NCI-H226 (cell line): ENCODE measurements at places on chromosomes 5 and 9.
A peak's percentile ranks its signal among the peaks of the same experiment; 100 is the strongest.

DNA sequence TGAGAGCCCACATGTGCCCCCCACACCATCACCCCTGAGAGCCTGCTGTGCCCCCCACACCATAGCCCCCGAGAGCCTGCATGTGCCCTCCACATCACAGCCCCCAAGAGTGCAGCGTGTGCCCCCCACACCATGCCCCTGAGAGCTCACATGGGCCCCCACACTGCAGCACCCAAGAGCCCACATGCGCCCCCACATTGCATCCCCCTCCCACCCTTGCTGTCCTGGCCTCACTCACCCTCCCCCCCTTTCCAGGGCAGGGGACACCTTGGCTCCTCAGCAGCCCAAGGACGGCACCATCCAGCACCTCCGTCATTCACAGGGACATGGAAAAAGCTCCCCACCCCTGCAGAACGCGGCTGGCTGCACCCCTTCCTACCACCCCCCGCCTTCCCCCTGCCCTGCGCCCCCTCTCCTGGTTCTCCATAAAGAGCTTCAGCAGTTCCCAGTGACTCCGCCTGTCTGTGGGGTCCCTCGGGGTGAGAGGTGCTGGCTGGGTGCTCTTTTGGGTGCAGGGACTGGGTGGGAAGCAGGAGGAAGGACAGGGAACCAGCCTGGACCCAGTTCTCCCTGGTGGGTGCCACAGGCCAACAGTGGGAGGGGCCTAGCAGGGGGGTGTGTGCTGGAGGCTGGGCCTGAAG lies 5.0 kb downstream of the LCN1 start:
- DNase-seq: no peak

GRCh38 chr9:38296807-38297206 lies 95.7 kb upstream of the ALDH1B1 start:
- DNase-seq: no peak

GRCh38 chr9:120859361-120859760 lies 16.6 kb upstream of the PSMD5 start:
- no peak for DNase-seq

DNA sequence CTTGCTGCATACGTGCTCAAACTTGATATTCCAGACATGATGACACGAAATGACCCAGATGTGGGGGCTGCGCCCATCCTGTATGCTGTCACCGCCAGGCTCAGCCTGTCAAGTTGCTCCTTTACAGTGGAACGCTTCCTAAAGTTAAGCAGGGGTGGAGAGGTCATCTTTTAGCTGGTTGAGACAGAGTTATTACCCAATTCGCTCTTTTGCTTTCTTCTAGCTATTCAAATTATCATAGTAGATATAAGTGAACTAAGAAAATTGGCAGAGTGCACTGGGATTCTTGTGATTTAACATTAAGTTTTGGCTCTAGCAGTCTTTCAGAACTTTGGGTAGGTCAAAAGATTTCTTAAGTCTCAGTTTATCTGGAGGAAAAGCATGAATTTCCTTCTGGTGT lies 69.8 kb upstream of the BASP1 start:
- peak; percentile 44 for DNase-seq

GRCh38 chr9:65432051-65432450 lies 147.0 kb upstream of the FOXD4L5 start:
- DNase-seq: no peak

DNA sequence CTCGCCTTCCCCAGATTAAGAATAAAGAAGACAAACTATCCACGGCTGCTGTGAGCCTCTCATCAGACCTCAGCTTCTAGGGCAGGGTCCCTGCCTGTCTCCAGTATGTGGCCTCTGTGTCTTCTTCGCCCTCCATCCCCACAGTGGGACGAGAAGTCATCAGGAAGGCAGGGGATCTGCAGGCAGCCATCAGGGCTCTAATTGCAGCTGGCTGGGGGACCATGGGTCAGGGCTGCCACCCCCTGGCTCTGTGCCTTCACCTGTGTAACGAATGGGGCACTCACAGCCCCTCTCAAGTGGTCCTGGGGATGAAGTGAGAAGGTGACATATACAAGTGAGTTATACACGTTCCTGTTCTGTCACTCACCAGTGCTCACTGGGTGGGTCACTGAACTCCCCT lies 139.8 kb downstream of the KCNIP1 start:
- DNase-seq: no peak

GRCh38 chr9:136293476-136294077 lies 10.3 kb downstream of the CCDC187 start:
- DNase-seq: no peak

DNA sequence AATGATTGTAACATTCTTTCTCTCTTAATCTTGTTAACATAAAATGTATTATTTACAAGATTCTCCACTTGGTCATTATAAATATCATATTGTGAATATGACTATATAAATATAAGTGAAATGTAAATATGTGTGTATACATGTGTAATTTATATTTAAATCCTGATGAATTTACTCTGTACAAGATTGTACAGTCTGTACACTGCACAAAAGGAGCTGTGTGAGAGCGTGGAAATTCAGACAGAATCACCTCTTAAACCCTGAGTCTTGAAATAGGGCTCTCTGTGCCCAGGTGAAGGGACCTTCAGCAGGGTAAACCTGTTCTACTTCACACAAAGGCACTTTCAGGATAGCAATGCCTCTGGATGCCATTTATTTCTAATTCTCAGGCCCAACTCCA lies 456.0 kb downstream of the SEMA5A start:
- no peak for DNase-seq

- no peak for DNase-seq
Measured at GRCh38 chr9:23663536-23663935, 162.5 kb downstream of the ELAVL2 start.

GRCh38 chr9:70576116-70576515 lies 161.7 kb upstream of the KLF9 start:
- no peak for DNase-seq

- DNase-seq: no peak
Measured at GRCh38 chr5:5318426-5319190, 103.9 kb upstream of the ICE1 start.

- DNase-seq: no peak
Measured at GRCh38 chr5:39464088-39464487, 39.3 kb upstream of the DAB2 start.

- DNase-seq: no peak
Measured at GRCh38 chr5:65696892-65697291, 25.0 kb downstream of the SGTB start.

GRCh38 chr9:18666348-18666747 lies 192.4 kb downstream of the ADAMTSL1 start:
- no peak for DNase-seq

GRCh38 chr9:69199769-69200470 lies 25.8 kb downstream of the TJP2 start:
- DNase-seq: peak; percentile 77

GRCh38 chr9:103991698-103992097 lies 102.4 kb upstream of the SMC2 start:
- peak; percentile 29 for DNase-seq

DNA sequence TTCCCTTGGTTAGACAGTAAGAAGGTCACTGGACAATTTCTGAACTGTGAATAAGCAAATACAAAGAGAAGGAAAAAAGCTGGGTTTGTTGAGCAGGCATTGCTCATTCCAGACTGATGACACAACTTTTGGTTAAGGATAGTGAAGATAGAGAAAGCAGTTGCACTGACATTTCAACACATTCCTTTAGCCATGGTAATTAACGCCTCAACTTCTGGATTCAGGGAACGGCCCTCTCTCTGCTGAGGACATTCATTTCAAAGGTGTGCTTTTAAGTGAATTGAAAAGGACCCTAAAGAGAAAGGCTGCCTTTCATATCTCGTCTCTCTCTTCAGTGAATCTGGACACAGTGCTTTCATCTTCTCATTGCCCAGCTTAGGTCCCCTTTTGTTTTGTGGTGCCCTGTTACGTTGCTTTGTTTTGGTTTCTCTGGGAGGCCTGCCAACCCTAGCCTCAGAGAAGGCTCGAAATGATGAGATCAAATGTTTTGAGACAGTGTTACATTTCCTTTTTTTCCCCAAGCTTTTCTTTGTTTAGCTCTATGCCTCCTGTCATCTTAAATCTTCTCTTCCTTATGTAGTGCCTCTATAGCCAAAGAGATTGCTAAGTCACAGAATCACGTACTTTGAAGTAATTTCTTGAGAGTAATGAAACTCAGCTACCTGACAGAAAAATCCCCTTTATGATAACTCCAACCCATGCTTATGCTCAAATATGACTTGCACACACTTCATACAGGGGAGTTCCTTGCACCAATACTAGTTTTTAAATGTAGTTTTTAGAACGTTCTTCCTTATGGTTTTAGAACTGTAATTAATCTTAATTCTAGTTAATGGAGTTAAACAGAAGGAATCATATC lies 94.4 kb upstream of the IFNE start:
- peak; percentile 78 for DNase-seq

DNA sequence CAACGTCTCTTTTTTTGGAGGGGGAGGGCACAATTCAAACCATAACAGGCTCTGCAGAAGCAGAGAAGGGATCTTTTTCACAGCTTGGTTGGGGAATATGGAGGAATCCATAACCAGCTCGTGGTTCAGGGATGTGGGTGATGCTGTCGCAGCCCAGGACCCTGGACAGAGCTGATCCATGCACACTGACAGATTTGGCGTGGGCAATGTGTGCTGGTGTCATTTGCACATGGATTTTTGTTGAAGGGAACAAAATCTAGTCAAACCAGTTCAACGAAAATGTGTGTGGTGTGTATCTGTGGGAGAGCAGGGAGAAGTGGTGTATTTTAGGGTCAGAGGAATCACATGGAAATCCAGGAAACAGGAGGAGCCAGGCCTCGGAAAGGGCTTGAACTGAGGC lies 4.2 kb downstream of the DOCK2 start:
- DNase-seq: no peak

DNA sequence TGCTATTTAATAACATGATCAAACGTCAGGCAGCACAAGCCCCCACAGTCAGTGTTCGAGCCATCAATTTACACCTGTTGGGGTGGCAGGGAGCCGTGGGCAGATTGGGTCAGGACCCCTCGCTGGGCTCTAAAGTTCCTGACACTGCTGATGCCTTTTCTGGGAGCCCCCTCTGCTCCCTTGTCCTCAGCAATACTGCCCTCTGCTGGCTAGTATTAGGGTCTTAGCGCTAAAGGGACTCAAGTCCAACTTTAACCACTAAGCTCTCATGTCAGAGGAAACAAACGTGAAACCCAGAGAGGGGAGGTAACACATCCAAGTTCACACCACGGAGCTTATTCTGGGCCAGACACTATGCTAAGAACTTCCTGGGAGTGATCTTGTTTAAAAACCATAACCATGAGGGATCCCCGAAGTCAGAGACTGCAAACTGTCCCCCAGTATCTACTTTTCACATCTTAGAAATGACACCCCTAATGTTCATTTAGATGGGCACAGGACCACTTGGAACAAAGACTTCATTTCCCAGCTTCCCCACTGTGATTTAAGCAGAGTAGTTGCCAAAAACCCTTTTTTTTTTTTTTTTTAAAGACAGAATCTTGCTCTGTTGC lies 20.4 kb downstream of the ANKS6 start:
- peak; percentile 27 for DNase-seq

DNA sequence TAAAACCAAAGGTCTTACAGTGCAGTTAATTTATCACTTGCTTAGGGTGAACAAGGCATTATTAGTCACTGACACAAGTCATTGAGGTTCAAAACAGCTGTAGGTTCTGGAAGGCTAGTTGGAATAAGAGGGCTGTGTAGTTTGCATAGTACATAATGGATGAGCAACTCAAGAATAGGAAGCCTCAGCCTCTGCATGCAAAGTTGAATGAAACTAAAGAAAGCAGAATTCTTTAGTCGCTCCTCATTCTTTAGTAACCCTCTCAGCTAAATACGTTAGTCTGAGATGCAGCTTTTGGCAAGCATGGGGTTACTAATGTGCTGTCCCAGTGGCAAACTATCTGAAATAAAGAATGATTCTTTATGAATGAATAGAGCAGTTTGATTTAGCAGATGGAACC lies 74.2 kb downstream of the ADGRV1 start:
- no peak for DNase-seq

- no peak for DNase-seq
Measured at GRCh38 chr5:1917830-1918487, 35.2 kb upstream of the IRX4 start.

GRCh38 chr5:112784726-112785125 lies 47.0 kb downstream of the APC start:
- no peak for DNase-seq

- peak; percentile 94 for DNase-seq
Measured at GRCh38 chr5:28397502-28397941, 1359.1 kb upstream of the CDH9 start.

DNA sequence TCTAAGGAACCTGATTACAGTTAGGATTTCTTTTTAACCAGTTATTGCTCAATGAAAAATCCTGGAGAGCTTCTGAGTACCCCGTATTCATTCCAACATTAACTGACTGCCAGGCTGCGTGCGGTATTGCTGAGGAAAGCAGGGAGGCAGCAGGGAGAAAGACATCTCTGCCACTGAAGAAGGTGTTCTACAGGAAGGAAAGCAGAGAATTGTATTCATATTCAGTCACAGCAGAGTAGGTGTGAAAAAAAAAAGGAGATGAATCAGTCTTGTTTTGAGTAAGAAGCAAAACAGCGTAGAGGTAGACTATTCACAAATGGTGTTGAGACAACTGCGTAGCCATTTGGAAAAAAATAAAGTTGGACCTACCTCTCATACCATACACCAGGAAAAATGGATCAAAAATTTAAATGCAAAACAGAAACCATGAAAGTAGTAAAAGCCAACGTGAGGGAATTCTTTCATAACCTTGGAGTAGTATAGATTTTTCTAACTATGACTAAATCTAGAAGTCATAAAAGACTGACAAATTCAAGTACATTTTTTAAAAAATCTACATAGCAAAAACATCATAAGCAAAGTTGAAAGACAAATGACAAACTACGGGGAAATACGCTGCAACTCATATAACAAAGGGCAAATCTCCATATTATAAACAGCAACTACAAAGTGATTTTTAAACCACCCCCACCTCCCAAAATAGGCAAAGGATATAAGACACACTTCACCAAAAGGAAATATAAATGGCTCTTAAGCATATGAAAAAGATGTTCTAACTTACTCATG lies 9.9 kb upstream of the NR4A3 start:
- no peak for DNase-seq

- DNase-seq: no peak
Measured at GRCh38 chr5:68049053-68049713, 166.4 kb upstream of the PIK3R1 start.

DNA sequence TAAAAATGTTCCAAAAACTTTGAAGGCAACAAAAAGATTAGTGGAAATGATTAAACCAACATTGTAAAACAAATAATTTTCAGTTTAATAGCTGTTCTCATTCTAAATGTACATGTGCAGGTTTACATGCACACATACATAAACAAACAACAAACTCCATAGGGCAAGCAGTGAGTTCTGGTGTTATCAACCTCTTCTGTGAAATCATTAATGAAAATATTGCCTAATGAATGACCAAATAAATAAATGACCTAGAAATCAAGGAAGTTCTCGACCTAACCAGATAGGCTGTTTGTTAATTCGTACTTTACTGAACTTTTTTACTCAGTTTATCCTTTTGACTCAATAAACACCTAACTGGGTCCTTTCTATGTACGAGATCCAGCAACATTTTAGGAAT lies 165.5 kb upstream of the RORB start:
- DNase-seq: no peak

DNA sequence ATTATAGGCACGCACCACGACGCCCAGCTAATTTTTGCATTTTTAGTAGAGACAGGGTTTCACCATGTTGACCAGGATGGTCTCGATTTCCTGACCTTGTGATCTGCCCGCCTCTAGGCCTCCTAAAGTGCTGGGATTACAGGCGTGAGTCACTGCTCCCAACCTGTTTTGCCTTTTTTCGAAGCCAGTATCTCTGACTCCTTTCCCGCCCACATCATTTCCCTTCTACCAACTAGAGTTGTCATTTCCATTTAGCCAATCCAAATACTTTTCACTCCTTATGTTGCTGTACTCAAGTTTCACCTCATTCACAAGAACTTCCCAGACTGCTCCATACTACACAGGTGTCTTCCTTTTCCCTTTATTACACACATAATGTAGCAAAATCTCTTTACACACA lies 502.6 kb upstream of the CDH6 start:
- no peak for DNase-seq
